ENCODE measurements at places on chromosomes 12 and 14. TPM values are rescaled to one million over a fixed set of nuclear protein-coding genes. Genes with fewer than 3 reads are reported as not detected.

JPH4 gene
- not detected for total RNA-seq

- DNase-seq: no peak
Observed at GRCh38 chr14:59395672-59396071, 69.5 kb downstream of the GPR135 start.

TOGARAM1 gene
- 21.7 TPM for total RNA-seq

DNA sequence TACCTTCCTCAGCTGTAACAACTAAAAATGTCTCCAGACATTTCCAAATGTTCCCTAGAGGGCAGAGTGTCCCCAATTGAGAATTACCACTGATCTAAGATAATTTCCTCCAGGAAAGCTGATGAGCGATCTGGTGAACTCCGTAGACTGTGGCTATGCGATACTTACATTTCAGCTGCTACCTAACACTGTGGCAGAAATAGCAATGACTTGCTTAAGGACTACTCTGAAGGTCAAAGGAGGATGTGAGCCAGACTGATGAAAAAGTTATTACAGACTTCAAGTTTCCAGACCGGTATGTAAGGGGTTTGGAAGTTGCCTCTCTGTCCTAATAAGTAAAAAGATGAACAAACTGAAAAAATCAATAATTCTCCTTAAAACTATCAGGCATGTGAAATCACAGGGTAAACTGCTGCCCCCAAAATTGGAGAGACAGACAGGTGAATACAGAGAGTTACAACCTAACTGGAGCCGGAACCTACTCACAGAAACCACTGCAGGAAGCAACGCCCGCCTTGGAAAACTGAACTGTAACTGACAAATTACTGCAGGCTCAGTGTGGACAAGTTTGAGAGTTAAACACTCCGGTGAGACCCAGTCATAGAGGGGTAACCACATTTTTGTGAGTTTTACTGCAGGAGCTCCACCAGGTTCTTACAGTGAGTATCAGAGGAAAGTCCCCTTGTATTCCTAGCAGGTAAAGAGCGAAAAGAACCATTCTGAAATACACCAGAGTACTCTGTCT lies 60.0 kb upstream of the PARP11 start:
- DNase-seq: no peak

DNA sequence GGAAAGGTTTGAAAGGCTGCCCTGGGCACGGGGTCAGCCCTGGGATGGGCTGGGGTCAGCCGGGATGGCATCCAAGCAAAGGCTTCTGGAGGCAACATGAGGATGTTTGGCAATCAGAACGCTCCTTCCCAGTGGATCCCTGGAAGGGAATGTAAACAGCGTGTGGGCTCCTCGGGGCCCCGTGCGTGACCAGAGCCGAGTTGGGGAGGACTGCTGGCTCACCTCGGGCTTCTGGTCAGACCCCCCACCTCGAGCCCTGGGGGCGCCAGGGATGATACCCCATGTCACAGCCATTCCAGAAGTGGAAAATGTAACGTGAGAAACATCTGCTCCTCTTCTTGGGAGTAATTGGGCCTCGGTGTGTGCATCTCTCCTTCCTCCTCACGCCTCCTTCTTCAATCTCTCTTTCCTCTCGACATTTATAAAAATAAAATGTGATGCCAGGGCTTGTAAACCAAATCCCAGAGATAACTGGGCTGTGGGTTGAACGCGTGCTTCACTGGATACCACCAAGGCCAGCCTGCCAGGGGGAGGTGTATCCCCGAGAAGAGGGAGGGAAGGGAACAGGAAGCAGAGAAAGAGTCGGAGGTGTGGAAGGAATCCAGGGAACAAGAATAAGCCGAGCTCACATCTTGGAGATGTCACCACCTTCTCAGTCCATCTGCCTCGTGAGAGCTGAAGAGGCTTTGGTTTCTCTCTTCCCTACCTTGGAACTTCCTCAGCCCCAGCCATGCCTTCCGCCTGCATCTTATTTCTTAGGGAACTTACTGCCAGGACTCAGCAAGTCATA lies 144.8 kb downstream of the NUAK1 start:
- no peak for DNase-seq

DNA sequence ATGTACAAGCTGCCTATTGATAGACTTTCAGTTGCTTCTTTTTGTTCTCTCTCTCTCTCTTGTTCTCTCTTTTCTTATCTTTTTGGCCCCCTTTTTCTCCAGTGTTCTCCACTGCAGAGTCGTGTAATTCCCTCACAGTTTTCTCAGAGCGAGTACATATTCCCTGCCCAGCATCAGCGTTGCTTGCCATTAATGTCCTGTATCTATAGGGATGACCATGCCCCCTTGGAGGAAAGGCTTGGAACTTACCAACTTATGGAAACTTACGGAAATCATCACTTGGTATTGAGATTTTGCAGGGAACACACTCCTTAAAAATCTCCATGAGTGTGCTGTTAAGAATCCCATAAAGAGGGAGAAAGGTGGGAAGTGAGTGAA lies 14.3 kb upstream of the COL2A1 start:
- no peak for DNase-seq

DNA sequence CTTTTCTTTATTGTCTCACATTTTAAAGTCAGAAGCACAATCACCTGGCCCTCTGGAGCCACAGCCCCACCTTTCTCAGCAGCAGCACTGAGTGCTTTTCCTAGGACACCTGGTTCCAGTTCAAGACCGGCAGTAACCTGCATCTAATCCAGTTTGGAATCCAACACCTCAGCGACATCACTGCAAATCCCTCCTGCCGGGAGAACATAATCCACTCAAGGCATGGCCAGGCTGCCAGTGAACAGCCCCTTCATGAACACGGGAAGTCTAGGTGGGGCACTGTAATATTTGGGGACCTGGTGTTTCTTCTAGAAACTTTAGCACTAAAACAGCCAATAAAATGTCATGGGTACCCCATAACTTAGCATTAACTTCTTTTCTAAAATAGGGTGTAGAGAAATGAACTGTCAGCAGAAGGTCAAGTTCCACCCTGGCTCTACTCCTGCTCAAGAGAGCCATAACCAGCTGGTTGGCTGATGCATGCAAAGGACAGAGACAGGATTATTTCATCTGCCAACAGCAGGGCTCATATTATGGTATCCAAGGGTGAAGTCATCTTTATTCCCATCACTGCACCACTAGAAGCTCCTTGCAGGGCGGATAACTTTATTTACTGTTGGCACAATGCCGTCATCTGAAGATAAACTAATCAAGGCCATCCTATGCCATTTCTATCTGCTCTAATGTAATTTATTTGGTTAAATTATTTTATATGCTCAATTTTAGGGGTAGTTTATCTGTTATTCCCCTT lies 76.7 kb downstream of the TTC7B start:
- no peak for DNase-seq

GRCh38 chr14:49972823-49973222 lies 79.9 kb downstream of the ARF6 start:
- DNase-seq: no peak

DNA sequence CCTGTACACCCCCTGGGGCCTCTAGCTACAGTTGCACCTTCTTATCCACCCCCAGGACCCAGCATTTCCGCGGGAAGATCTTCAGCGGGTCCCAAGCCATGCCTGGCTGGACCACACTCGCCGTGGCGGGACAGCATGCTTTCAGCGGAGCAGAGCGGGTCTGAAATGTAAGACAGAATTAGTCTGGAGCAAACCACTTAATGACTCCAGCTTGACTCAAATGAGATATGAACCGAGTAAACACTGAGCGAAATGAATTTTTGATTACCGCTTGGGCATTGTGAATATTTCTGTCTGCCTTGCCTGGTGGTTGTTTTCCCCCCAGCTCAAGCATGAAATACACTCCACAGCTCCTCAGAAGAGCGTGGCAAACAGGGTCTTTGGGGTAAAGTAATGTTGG lies 60.8 kb downstream of the SLC24A4 start:
- no peak for DNase-seq

- DNase-seq: no peak
Observed at GRCh38 chr12:16347391-16348298, at the start of gene MGST1. Gene MGST1, plus strand, starts transcription at chr12:16347645. Its CDS starts 6,608 bp downstream, at chr12:16354253.

Measured in glomerular endothelial cell (primary cell).